Cortex of kidney (tissue), 1 donor: ENCODE measurements at places on chromosomes 6 and 20.

GRCh38 chr6:141321493-141322347 lies 811.0 kb upstream of the GJE1 start:
- DNase-seq = no peak

- no peak for DNase-seq
These were observed 109.4 kb upstream of the NEDD9 start for GRCh38 chr6:11341867-11342266.

DNA sequence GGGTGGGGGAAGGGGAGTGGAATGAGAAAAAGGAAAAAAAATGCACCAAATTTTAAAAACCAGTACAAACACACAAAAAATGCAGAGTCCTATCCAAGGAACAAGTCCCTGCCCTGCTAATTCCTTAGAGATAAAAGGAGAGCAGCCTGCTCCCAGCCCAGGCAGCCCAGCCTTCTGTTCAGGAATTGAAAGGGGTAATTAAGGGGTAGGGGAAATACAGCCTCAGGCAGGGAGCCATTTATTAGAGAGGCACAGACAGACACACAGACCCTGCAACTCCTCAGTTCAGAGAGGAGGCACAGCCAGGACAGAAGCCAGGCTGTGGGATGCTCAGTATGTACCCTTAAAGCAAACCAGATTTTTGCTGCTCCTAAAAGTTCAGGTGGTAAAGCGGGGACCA lies 137.2 kb downstream of the EYA2 start:
- no peak for DNase-seq

- no peak for DNase-seq
These were observed 3.1 kb downstream of the FBXL4 start for GRCh38 chr6:98944598-98945081.

- DNase-seq = no peak
These were observed 35.5 kb upstream of the BMP2 start for GRCh38 chr20:6732001-6732447.

GRCh38 chr6:52263709-52264540 lies 19.6 kb upstream of the IL17F start:
- DNase-seq = no peak

GRCh38 chr6:7542065-7542873 lies 798 bp downstream of the DSP start:
- no peak for DNase-seq

DNA sequence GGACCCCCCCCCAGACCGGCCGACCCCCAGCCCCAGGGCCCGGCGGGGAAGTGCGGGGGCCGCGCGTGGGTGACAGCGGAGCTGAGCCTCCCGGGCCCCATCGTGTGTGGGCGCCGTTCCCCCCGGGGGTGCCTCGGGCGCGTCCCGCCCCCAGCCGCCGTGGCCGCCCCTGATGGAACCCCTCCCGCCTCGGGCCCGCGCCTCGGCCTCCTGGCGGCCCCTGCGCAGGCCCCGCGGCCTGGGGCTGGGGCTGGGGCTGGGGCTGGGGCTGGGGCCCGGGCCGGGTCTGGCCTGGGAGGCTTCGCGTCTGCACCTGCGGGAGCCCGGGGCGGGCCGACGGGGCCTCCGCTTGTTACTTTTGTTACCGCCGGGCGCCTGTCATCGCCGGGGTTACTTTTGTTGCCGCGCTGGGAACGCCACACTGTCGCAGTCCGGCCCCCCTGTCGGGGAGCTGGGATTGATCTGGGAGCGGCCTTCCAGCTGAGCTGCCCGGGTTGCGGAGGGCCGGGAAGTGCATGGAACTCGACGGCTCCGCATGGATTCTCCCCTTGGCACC lies 598 bp downstream of the OGFR start:
- DNase-seq = no peak

GRCh38 chr20:43590036-43590391 lies 723 bp upstream of the IFT52 start:
- no peak for DNase-seq

DNA sequence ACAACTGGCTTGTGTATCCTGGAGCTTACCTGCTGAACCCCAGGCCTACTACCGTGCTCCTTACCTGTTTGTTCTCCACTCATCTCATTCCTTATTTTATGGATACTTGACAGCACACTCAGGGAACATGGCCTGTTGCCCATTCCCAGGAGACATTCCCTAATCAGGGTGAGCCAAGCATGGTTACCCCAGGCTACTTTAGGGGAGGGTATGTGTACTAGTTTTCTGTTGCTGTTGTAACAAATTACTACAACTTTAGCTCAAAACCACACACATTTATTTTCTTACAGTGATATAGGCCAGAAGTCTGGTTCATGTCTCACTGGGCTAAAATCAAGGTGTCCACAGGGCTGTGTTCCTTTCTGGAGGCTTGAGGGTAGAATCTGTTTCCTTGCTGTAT lies 15.0 kb upstream of the TRAM2 start:
- DNase-seq = no peak

DNA sequence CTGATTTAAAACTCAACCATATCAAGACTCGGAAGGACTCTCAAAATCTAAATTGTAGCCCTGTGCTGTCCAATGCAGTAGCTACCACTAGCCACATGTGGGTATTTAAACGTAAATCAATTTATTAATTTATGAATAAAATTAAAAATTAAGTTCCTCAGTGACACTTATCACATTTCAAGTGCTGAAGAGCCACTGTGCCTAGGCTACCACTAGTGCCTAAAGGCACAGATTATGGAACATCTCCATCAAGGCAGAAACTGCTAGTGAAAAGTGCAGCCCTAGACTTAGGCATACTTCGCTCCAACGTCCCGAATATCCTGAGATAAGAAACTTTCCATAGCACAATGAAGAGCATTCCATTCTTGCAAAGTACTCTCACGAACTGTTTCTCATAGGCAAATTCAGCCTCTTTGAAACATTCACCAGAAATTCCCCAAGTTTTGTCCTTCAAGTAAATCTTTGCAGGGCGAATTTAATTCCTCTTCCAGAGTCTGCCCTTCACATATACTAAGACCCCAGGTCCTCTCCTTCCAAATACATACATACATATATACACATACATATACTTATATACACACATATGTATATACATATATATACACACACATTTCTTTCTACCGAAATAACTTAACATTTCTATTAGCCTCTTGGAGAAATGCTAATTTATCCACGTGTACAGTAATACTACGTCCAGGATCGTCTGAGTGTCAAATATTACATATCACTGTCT lies 1.3 kb downstream of the SUPT3H start:
- DNase-seq = no peak

DNA sequence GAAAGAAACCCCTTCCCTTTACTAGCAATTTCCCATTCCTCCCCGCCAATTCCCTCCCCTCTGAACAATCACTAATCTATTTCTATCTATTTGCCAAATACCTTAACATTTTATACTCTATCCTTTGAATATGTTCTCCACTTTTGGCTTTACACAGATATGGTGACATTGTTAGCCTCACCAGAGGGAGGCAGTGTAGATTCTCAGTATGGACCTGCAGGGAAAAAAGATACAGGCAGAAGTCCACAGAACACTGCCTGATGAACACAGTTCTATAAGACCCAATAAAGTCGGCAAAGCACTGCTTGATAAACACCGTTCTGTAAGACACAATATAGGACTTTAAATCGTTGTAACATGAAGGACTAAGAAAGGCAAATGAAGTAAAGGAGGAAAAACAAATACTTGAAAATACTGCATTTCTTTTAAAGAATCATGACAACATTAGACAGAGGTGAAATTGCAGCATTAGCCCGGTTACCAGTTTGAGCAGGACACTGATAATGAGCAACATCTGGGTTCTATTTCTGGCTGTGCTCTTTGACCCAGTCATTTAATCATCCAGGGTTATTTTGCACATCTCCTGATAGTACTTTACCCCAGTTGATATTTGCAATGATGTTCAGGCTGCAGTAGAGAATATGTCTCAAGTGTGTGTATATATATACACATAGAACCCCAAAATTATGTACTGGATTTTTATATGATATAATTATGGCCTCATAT lies 296.8 kb downstream of the UTRN start:
- no peak for DNase-seq

- DNase-seq = no peak
These were observed 679.5 kb upstream of the NRSN1 start for GRCh38 chr6:23446469-23446967.

DNA sequence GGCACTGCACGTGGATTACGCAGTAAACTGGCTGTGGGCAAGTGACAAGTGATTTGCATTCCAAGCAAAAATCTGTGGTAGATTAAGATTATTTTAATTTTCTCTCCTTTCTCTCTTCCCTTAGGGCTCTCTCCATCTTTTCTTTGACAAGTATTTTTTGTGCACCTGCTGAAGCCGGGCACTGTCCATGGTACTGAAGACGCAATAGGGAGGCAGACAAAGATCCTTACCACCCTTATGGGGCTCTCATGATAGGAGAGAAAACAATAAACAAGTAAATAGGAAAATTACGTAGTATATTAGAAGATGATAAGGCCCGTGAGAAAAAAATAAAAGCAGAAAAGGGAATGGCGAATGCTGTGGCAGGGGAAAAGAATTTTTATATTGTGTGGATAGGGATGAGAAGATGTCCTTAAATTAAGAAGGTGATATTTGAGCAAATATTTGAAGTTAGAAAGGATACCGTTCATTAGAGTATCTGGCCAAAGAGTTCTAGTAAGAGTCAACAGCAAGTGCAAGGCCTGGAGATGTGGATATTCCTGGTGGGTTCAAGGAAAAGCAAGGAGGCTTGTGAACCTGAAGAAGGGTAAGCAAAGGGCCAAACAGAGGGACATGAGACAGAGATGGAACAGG lies 146.0 kb downstream of the LAMP5 start:
- no peak for DNase-seq

- DNase-seq = no peak
These were observed 4.6 kb downstream of the XKR7 start for GRCh38 chr20:31972471-31973021.

GRCh38 chr6:137240168-137240567 lies 21.0 kb upstream of the IFNGR1 start:
- no peak for DNase-seq

GRCh38 chr20:38763616-38764015 lies 15.4 kb downstream of the ACTR5 start:
- no peak for DNase-seq
